Stimulated activated CD8-positive, alpha-beta memory T cell treated with anti-CD3 and anti-CD28 coated beads, Interleukin-7, amount 100 ng/mL, for 4 hours (primary cell): ENCODE measurements at places on chromosomes 6 and 20.

DNA sequence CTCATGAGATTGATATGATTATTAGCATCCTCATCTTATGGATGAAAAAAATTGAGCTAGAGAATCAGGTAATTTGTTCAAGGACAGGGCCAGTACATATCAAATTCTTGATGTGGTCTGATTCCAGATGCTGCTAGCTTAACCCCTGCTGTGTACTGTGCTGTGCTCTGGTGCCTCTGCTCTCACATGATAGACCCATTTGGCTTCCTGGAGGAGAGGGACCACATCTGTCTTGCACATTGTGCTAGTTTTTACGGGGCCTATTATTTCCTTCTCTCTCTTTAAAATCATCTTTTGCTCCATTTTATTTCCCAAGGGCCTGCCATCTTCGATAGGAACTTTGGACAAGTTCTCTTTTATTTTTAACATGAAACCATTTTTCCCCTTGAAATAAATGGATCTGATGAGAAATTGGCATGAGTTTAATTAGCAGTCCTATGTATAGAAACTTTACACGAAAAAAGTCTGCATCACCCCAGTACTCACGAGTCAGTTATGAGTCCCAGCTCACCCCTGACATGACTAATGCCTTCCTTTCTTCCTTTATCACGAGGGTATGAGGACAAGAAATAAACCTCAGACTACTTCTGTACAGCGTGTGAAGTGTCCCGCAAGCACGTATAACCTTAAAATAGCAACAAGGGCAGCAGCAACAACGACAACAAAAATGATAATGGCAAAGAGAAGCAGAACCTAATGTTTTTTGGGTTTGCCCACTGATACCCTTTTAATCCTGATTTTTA, 26.5 kb downstream of the CD109 start:
- no peak for DNase-seq

DNA sequence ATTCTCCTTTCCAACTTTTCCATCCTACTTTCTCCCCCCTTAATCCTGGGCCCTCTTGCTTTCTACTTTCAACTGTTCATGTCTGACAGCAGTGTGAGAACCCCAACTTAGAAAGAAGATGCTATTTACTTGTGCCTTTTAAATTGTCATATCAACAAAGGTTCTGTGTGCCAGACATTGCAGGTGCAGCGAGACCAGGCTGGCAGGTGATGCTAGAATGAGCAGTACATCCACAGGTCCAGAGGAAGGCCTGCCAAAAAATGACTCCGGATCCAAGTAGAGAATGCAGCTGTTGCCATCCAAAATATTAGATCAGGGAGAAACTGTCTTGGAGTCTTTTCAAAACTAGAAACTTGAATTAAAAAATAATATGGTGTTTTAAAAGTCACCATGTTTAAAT, 510.5 kb downstream of the LMBRD1 start:
- no peak for DNase-seq

DNA sequence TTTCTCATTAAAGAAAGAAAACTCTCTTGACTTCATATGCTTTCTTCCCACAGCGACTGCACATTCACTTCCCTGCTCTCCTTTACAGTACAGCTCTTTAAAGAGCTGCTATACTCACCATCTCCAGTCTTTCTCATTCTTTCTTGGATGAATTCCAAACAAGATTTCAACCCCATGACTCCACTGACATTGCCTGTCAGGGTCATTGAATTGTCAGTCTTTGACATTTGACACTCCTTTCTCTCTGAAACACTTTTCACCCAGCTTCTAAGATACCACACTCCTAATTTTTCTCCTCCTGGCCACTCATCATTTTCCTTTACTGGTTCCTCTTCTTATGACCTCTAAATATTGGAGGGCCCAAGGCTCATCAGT, 811 bp upstream of the ARMH2 start:
- no peak for DNase-seq

GRCh38 chr6:43378631-43379030, 9.2 kb upstream of the ZNF318 start:
- DNase-seq, result no peak

DNA sequence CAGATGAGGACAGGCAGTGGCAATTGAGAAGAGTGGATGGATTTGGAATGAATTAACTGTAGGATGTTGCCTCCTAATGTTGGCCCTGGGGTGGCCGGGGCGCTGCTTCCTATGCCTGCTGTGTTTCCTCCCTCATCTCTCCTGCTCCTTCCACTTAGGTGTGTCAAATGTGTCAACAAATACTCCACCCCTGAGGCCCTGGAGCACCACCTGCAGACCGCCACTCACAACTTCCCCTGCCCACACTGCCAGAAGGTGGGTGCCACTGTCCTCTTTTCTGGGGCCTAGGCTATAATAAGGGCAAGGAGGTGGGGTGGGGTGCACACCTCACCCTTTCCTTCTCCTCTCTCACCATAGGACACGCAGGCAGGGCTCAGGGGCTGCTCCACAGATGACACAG, 30.0 kb upstream of the CHMP4B start:
- no peak for DNase-seq

DNA sequence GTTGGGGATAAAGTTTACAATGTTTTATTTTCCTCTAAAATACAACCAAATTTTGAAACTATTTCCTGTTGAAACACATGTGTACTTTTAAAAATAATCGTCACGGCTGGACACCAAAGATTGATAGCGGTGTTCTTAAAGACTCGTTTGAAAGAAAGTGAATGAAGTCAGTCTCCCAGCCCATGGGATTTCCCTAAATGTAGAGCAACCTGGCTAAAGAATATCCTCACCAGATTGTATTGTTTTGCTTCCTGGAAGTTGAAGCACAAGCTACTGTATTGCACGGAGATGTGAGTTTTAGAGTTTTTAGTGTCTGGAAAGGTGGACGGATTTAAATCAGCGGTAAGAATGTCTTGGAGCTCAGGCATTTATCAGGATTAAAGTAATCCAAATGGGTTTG, 189.5 kb downstream of the THBS2 start:
- DNase-seq, result no peak

GRCh38 chr6:165689699-165690098, 26.7 kb upstream of the PDE10A start:
- no peak for DNase-seq

- no peak for DNase-seq
Measured at GRCh38 chr6:126376682-126377081, 36.8 kb downstream of the CENPW start.

GRCh38 chr6:136860043-136860442, 37.7 kb downstream of the PEX7 start:
- no peak for DNase-seq
